ENCODE measurements at places on chromosomes 13 and 19.

- DNase-seq = no peak
Measured at GRCh38 chr19:16652854-16653253, 7.1 kb downstream of the SMIM7 start.

DNA sequence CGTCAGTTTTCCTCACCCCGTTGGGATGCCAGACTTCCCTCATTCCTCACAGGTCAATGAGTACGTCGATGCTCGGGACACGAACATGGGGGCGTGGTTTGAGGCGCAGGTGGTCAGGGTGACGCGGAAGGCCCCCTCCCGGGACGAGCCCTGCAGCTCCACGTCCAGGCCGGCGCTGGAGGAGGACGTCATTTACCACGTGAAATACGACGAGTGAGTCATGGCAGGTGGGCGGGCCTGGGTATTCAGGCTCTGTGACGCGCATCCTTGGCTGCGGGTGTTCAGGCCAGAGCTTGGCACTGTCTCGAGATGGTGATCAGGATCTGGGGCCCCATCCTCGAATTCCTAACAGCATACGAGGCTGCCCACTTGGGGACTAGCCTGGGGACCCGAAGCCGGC, 21.4 kb downstream of the UHRF1 start:
- no peak for DNase-seq

- DNase-seq = no peak
Measured at GRCh38 chr19:5971714-5972354, 6.1 kb downstream of the RANBP3 start.

- DNase-seq = no peak
Measured at GRCh38 chr13:98033277-98034247, 80.1 kb downstream of the IPO5 start.

DNA sequence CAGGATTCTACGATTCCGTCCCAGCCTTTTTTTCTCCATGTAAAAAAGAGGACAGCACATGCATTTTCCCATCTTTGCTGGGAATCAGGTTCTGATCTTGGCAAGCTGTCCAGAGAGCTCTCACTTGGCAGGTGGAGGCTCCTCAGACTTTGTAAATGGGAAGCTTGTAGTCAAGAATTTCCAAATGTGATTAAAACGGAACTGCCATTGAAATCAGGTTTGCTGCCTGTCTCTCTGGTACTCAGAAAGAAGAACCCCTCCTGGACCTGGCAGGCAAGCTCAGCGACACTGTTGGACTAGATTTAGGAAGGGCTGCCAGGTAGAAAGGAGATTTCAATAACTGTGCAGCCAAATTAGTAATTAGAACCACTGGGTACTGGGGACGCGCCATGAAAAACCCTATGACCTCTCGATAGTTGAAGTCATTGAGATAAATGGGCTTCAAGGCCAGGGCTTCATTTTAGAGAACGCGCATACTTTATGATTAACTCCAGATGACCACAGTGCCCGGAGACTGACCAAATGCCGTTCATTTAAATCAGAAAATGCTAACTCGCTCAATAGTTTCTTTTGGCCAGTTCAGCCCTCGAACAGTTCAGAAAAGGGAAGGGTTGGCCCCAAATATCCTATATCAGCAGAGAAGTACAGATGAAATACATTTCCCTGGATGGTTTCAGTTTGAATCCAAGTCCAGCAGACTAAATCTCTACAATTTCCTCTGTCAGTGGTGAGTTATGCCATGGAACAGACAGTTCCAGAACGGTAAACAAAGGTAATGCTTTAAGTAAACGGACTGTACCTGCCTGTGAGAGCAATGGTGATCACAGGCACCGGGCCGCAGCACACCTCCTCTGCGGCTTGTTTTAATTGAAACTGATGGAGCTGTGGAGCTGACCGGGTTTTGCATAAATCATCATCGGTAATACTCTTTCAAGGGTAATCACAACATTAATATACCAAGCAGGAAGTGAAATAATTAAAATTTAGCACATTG, 517.4 kb downstream of the RFC3 start:
- DNase-seq = no peak

DNA sequence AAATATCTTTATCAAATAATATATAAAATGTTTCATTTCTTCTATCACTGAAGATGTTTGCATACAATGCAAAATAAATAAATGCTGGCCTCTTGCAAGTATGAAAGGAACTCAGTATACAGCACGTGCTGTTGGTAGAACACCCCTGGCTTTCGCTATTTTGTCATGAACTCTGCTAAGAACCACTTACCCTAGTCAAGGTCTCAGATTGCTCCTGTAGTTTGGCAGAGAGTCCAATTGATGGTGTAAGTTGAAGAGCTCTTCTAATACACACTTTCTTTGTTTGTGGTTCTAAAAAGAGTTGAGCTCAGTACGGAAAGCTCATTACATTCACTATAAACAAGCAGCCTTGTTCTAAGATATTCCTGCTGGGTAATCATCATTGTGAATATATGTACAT, 1258.9 kb downstream of the EFNB2 start:
- DNase-seq = no peak

DNA sequence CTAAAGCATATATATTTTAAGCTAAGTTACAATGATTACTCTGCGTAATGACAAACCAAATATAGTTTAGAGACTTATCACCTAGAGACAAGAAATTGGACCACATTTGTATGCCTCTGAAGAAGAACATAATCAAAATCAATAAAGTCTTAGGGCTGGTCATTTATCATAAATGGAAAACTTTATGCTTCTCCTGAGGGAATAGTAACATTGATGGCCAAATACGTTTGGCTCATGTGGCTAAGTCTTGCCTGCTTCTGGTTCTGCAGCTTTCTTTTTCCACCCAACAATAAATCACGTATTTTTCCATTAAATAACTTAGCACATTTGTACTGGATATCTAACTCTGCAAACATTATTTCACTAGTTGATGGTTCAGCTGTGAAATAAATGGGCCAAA, 458.4 kb downstream of the SLITRK1 start:
- DNase-seq = no peak

DNA sequence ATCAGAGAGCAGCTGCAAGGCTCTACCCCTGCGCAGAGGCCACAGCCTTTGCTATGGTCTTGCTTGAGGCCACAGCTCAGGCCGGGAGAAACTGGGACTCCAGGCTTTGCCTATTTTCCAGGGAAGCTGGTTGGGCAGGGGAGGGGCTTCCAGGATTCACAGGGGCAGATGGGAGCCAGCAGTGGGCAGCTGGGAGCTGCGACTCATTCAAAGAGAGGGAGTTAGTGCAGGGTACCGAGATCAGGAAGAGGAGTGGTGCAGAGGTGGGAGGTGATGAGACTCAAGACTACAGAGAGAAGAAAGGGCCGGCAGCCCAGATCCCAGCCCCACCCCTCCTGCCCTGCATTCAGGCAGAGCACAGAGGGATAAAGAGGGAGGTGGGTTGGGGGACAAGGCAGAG, 12.1 kb downstream of the ADGRE5 start:
- no peak for DNase-seq

DNA sequence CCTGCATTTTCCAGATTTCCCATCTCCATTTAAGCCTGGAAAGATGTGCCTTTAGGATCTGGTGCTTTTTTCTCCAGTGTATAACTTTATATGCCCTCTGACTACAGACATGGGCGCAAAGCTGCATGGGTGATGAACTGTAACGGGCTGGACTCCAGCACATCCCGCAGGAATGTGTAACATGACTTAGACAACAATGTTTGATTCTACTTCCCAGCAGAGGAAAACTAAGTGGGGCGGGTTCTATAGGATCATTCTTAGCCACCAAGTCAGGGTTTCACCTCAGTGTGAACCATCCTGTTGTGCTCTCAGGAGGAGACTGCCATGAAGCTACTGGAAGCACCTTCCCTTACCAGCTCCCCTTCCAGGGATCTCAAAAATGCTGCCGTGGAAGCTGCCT, 93.2 kb upstream of the SERP2 start:
- no peak for DNase-seq

GRCh38 chr19:13978351-13979243, 26.3 kb downstream of the DCAF15 start:
- DNase-seq = no peak

DNA sequence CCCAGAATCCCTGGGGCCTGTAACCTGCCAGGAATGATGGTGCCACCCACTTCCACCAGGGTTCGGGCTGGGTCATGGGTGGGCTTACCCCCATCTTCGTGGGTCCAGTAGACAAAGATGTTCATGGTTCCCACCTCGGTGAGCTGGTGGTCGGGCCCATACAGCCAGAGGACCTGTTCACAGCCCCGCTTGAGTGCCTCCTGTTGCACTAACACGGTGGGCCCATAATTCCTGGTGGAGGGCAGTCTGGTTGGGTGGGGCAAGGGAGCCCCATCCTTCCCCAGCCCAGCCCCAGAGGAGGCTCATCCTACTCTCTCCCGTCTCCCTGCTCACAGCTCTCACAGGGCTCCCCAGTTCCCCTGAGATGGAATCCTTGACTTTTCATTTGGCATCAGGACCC, 13.7 kb downstream of the BCAT2 start:
- no peak for DNase-seq

DNA sequence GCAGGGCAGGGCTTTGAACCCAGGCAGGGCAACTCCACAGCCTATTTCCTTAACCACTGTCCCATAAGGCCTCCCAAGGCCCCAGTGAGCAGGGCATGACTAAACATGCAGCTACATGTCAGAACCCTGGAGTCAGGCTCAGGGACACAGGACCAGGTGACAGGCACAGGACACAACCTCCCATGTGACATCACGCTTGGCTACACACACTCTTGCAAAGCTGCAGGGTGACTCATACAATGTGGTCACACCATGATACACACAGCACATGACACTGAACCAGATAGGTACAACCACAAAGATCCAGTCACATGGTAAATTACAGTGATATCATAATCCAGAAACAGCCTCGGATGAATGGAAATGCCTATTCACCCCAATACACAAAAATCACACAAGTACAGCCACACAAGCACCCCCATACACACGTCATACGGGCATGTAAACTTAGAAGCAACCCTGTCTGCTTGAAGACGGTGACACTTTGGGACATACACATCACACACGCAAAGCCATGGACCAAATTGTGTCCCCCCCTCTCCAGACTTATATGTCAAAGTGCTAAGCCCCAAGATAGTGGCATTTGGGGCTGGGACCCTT, 14.5 kb downstream of the KLK4 start:
- no peak for DNase-seq
